ENCODE measurements at places on chromosomes 13 and 19.

- no peak for DNase-seq
Measured at GRCh38 chr13:45349438-45349837, 8.5 kb upstream of the TPT1 start.

- DNase-seq = no peak
Measured at GRCh38 chr19:56491399-56491798, 14.3 kb upstream of the ZNF667 start.

DNA sequence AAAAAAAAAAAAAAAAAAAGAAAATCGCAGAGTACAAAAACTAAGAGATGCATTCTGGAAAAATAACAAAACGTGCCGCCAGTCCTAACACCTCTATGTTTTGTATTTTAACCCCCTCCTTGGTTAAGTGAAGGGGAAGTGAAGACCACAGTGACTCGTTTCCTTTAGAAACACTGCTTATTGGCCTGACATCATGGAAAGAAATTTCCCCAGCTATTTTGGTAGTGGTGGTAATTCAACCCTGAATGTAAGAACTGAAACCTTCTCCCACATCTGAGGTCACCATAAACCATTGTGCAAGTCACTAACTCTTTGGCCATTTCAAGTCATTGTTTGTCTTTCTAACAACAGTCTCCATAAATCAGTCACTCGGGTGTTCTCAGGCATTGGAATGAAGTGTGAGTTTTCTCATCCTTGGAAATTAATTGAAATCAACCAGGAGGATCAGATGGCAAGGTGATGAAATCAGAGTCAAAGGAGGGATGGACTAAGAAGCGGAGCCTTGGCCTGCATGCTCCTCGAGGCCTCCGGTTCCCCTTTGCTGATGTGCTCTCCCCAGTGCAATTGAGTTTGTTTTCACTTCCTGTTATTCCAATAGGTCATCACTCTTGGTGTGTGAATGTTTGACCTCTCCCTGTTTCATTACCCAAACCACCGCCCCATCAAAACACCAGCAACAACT is 443.9 kb downstream of the FGF9 start:
- DNase-seq = no peak

GRCh38 chr19:54462655-54463530 is 685 bp downstream of the LENG9 start:
- DNase-seq = no peak

- DNase-seq = no peak
Measured at GRCh38 chr19:1274852-1275259, 474 bp upstream of the FAM174C start.

DNA sequence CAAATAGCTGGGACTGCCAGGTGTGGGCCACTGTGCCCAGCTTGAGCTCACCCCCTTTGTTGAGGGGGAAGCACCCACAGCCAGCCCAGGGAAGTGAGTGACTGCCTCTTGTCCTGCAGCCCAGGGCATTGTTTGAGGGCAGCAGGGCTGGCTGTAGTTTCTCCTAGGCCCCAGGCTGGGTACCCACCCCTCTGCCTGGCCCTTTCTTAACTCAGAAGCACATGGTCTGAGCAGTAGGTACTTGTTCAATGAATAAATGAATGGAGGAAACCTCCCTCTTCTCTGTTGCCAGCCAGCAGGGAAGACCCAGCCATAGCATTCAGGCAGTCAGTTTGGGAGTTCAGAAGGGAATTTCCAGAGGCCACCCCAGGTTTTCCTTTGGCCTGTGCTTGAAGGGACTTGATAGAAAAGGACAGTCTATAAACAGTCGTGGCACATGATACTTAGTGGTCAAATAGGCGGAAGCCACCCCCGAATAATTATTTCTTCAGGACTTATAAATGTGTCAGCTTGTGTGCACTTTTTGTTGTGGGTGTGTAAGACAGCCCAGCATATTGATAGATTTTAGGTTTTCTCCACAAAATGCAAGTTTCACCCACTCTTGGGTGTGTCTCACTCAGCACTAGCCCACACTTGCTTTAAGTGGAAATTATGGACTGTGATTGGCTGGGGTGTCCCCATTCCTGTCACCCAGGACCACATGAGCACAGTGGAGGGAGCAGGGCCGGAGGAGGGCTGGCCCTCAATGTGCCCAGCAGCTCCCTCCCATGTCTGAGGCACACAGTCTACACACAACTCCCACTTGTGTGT is 33.1 kb downstream of the GATAD2A start:
- no peak for DNase-seq

DNA sequence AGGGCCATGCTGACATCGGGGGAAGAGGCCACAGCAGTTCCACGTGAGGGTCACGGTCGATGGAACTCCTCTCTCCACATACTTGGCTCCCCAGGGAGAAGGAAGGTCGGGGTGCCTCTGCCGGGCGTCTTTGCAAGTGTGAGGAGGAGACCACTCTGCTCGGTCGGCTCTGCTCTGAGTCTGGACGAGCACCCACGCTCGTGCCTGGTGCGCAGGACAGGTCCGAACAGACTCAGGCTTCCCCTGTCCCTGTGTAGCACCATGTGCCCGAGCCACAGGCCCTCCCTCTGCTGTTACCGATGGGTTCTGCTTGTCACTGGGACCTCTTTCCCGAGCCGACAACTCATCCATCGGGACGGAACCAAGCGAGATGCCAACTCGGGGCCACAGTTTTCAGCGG is 35.1 kb downstream of the TMEM255B start:
- DNase-seq = no peak

DNA sequence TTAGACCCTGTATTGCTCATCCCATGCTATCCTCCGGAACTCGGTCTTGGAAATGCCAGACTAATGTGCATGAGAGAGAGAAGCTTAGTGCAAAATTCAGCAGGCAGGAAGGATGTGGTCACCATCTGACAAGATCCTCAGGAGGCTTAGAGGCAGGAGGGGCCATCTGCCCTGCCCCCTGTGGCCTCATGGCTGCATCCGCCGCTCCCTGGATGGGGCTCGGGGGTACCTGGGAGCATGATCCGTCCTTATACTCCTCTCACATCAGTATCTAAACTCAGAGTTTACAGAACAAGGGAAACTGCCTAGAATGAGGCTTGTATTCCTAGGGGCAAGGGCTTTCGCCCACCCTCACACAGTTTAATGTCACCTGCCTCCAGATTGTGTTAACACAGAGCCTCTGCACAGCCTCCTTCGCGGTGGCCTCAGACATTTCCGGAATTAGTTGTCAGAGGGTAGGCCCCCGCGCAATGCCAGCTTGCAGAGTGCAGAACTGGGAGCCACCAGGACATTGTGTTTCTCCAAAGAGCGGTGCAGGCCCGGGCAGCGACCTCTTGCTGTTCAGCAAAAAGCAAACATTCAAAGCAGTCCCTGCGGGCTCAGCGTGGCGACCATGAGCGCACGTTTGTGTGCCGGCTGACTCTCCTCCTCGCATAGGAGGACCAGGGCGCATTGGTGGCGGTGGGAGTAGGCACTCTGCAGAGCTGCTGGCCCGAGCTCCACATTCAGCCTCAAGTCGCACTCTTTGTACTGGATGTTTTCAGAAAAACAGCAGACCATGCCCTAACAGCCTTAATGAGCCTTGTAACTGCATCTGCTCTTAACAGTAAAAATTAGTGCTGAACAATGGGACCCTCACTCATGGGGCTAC is 39.1 kb downstream of the GPR12 start:
- no peak for DNase-seq

- no peak for DNase-seq
Measured at GRCh38 chr13:76798037-76798436, 88.2 kb downstream of the KCTD12 start.

DNA sequence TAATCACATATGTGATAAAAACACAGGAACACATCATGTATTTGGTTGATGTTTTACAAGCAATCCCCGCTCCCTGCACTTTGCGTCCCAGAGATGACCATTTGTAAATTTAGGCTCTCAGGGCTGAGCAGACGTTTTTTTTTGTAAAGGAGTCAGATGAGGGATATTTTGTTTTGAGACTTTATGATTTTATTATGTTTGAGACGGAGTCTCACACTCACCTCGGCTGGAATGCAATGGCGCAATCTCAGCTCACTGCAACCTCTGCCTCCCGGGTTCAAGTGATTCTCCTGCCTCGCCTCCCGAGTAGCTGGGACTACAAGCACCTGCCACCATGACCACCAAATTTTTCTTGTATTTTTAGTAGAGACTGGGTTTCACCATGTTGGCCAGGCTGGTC is 1.4 kb downstream of the TLE6 start:
- DNase-seq = no peak
